ENCODE measurements at places on chromosomes 1 and 21.

GRCh38 chr1:69510026-69510425 lies 57.7 kb upstream of the LRRC7 start:
- no peak for DNase-seq

- DNase-seq: no peak
These were observed 6.2 kb downstream of the MAP1LC3C start for GRCh38 chr1:241992734-241993133.

GRCh38 chr1:164637461-164638375 lies 78.7 kb downstream of the PBX1 start:
- DNase-seq: no peak

DNA sequence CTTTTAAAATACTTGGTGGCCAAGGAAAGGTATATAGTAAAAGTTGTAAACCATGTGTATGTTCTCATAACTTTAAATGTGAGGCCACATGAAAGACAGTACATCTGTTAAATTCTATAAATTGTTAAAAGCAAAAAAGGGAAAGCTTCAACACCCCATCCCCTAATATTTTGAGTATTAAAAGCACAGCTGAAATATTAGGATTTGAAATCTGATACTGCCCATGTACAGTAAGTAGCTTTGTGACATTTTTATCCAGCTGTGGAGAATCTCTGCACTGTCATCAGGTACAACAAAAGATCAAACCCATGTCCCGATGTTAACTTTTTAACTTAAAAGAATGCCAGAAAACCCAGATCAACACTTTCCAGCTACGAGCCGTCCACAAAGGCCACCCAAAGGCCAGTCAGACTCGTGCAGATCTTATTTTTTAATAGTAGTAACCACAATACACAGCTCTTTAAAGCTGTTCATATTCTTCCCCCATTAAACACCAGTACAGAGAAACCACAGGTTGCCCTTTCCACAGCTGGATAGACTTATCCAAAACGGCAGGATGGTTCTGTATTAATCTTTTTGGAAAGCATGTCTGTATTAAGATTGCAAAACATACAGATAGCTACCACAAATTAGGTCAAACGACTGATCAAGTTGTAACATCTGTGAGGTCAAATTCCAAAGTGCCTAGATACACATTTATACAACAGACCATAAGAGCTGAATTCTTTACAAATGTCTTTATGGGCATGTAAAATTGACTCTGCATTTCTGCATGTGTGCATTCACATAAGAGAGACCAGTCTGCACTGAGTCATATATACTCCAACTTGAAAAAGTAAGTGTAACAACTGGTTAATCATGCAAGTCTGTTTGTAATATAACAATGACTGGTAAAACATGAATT lies 5.2 kb downstream of the IRF2BP2 start:
- DNase-seq: no peak
